ENCODE measurements at places on chromosomes 7 and 10. TPM values are rescaled to one million over a fixed set of nuclear protein-coding genes. Genes with fewer than 3 reads are reported as not detected.

GRCh38 chr7:126988022-126988421, 264.7 kb downstream of the GRM8 start:
- H3K4me1 ChIP-seq: no peaks in the 10 kb centered on the region
- no peak for DNase-seq
- no peaks in the 10 kb centered on the region for H3K27me3 ChIP-seq
- H3K4me3 ChIP-seq: no peak overlapping the region

DNA sequence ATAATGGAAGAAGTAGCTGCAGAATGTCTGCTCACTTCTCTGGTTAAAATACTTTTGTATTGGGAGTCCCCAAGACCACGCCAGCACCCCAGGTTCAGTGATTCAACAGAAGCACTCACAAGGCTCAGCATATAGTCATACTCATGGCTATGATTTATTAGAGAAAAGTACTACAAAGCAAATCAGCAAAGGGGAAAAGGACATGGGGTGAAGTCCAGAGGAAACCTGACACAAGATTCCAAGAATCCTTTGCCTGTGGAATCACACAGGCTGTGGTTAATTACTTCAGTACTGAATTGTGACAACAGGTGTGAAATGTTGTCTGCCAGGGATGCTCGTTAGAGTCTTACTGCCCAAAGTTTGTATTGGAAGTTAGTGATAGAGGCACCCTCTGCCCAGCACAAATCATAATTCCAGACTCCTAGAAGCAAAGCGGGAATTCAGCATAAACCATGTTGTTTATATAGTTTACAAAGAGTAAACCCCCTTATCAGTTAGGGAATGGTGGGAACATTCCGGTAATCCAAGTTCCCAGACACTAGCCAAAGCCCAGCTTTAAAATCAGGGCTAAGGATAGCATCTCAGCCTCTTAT, 79.4 kb downstream of the HYCC1 start:
- peak overlapping the region; percentile 9 for H3K27ac ChIP-seq
- no peak for DNase-seq
- no peaks in the 10 kb centered on the region for H3K36me3 ChIP-seq
- no peak overlapping the region for H3K4me3 ChIP-seq
- H3K4me1 ChIP-seq: peaks cover 15% of the 10 kb centered on the region

The PTN gene
- 26.2 TPM for total RNA-seq

The CHN2 gene
- total RNA-seq: 6.6 TPM

DNA sequence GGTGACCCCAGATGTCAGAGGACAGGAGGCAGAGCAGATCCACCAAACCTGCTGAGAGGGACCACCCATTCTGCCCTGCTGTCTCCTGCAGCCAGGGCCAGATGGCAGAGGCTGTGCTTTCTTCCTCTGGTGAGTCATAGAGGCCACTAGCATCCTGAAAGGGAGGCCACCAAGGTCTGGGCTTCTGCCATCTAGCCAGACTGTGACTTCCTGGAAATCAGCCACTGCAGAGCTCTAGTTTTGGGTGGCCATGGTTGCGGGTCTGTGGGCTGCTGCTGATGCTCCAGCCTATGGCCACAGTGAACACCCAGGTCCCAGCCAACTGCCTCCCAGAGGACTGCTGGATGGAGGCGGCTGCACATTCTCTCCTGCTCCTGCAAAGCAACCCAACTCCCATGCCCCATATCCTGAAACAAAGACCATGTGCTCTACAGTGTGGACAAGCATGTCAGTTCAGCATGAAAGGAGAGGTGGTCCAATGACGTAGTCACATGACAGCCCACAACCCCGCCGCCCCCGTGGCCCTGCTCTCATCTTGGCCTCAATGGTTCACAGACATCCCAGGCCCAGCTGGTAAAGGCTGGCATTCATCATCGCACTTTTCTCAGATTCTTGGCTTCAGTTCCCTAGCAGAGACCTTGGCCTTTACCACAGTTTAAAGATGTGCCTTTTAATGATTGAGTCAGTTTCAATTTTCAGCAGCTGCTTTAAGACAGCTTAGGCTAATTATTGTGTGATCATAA, 73.9 kb upstream of the CXCL12 start:
- no peak overlapping the region for H3K4me3 ChIP-seq
- H3K27me3 ChIP-seq: no peaks in the 10 kb centered on the region
- no peaks in the 10 kb centered on the region for H3K4me1 ChIP-seq
- DNase-seq: no peak

GRCh38 chr10:61628151-61628874, 34.4 kb upstream of the CABCOCO1 start:
- peaks cover 3% of the 10 kb centered on the region for H3K4me1 ChIP-seq
- H3K4me3 ChIP-seq: no peak overlapping the region
- no peaks in the 10 kb centered on the region for H3K27me3 ChIP-seq

- H3K27ac ChIP-seq: no peak overlapping the region
- H3K27me3 ChIP-seq: no peaks in the 10 kb centered on the region
- no peak for DNase-seq
- peaks cover 57% of the 10 kb centered on the region for H3K4me1 ChIP-seq
Observed at GRCh38 chr10:73872190-73872710, 2.1 kb downstream of the CAMK2G start.

DNA sequence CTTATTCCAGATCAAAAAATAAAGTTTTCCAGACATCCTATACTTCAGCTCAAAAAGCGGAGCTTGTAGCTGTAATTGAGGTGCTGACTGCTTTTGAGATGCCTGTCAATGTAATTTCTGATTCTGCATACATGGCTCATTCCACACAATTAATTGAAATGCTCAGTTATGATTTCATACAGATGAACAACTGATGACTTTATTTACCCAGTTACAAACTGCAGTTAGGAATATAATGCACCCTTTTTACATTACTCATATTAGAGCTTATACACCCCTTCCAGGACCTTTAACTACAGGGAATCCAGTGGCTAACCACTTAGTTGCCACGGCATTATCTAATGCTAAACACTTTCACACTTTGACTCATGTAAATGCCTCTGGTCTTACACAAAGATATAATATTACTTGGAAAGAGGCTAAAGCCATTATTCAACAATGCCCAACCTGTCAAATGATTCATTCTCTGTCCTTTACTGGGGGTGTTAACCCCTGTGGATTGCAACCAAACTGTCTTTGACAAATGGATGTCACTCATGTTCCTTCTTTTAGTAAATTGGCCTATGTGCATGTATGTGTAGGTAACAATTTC, 147.3 kb downstream of the ZNF33B start:
- no peaks in the 10 kb centered on the region for H3K36me3 ChIP-seq
- H3K27me3 ChIP-seq: no peaks in the 10 kb centered on the region
- no peaks in the 10 kb centered on the region for H3K4me1 ChIP-seq
- H3K4me3 ChIP-seq: no peak overlapping the region
- H3K27ac ChIP-seq: no peak overlapping the region

- no peaks in the 10 kb centered on the region for H3K36me3 ChIP-seq
- H3K27ac ChIP-seq: no peak overlapping the region
- H3K4me3 ChIP-seq: no peak overlapping the region
- DNase-seq: no peak
Observed at GRCh38 chr10:46544989-46545791, 11.3 kb downstream of the GPRIN2 start.

GRCh38 chr10:119443970-119444660, 98.4 kb downstream of the RGS10 start:
- peaks cover 35% of the 10 kb centered on the region for H3K4me1 ChIP-seq
- peaks cover 22% of the 10 kb centered on the region for H3K36me3 ChIP-seq
- DNase-seq: no peak
- no peaks in the 10 kb centered on the region for H3K27me3 ChIP-seq
- H3K27ac ChIP-seq: peak overlapping the region; percentile 18
- H3K4me3 ChIP-seq: no peak overlapping the region

The GPR15LG gene
- not detected for total RNA-seq

GRCh38 chr10:17643339-17643754, 604 bp upstream of the STAM start:
- peak overlapping the region; percentile 95 for H3K27ac ChIP-seq
- H3K4me3 ChIP-seq: peak overlapping the region; percentile 87
- no peaks in the 10 kb centered on the region for H3K36me3 ChIP-seq
- DNase-seq: peak; percentile 75

DNA sequence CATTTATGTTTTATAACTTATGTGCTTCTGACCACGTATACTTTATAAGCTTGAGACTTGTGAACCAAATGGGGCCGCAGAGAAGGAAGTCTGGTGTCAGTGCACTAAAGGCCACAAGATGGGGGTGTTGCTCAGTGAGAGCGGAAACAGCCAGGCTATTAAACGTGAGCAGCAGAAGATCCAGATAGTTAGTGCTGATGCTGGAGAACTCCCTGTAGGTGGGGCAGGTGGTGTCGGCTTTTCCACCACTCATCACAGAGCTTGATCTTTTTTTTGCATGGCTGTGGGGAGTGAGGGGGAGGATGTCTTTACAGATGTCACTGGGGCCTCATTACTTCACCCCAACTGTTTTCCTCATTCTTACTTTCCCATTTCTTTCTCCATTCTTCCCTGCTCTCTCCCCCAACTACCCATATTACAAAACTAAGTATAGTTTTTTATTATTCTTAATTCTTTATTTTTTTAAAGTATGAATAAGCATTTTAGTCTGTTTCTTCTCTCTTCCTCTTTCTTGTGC, 34.7 kb downstream of the ACADSB start:
- peaks cover 12% of the 10 kb centered on the region for H3K36me3 ChIP-seq
- H3K4me3 ChIP-seq: no peak overlapping the region
- H3K27ac ChIP-seq: no peak overlapping the region
- no peaks in the 10 kb centered on the region for H3K4me1 ChIP-seq
- H3K27me3 ChIP-seq: no peaks in the 10 kb centered on the region

- H3K27ac ChIP-seq: peak overlapping the region; percentile 98
- H3K4me1 ChIP-seq: no peaks in the 10 kb centered on the region
- H3K36me3 ChIP-seq: no peaks in the 10 kb centered on the region
- no peaks in the 10 kb centered on the region for H3K27me3 ChIP-seq
Observed at GRCh38 chr7:44882899-44883298, 2.4 kb downstream of the PURB start.

GRCh38 chr10:75950997-75951589, 519.7 kb downstream of the LRMDA start:
- no peak overlapping the region for H3K4me3 ChIP-seq
- H3K27me3 ChIP-seq: no peaks in the 10 kb centered on the region
- no peaks in the 10 kb centered on the region for H3K36me3 ChIP-seq
- no peak overlapping the region for H3K27ac ChIP-seq

DNA sequence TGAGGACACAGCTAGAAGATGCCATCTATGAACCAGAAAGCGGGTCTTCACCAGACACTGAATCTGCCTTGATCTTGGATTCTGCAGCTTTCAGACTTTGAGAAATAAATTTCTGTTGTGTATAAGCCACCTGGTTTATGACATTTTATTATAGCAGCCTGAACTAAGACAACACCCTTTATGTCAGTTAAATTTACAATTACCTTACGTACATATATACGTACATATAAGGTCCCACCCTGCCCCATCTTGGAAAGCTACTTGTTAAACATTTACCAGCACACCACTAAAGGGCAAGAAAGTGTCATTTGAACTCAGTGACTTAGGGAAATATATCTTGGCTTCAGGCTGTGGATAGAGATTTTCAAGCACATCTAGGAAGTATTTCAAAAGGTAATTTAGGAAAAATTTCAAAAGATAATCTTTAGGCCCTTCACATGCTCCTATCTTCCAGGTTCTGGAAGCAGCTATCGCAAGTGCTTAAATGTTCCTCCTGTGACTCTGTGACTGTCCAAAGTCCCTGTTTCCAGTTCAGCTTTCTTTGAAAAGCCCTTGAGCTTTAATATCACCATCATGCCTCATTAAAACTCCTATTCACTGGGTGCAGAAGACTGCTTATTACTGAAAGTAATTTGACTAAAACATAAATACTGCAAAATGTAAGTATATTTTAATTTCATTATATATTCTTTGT, 9.6 kb upstream of the SRI start:
- no peaks in the 10 kb centered on the region for H3K4me1 ChIP-seq
- no peaks in the 10 kb centered on the region for H3K36me3 ChIP-seq
- no peak overlapping the region for H3K4me3 ChIP-seq
- no peaks in the 10 kb centered on the region for H3K27me3 ChIP-seq
- no peak overlapping the region for H3K27ac ChIP-seq

The ASB13 gene
- total RNA-seq: 14.3 TPM

The MYL10 gene
- total RNA-seq: not detected

DNA sequence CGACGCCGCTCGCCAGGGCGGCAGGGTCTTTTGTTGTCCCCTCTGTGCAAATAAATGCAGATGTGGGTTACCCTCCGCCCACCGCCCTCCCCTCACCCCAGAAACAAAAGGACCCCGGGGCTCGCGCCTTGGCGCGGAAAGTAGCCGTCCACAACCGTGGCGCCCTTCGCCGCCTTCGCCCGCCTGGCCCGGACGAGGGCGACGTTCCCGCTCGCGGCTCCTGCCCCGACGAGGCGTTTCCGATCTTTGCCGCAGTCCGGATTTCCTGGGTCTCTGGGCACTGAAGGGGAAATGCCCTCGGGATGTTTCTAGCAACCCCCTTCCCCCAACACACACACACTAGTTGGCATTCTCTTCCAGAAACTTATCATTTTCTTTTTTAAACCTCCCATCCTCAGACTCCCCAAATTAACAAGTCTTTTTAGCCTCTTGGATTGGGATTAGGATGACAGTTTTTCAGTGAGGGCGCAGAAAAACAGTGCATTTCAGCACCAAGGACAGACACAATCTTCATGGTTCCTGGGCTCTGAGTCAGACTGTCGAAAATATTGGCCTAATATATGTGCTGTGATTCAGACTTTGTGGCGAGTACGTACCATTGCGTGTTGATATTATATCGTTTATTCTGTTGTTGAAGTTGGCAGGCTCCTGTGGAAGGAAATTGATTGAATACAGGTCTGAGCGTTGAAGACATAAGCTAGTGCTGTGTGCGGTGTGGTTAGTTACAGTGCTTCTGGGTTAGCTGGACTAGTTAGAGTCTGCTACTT, 771 bp downstream of the PHYHIPL start:
- H3K36me3 ChIP-seq: no peaks in the 10 kb centered on the region
- H3K4me3 ChIP-seq: peak overlapping the region; percentile 32
- no peaks in the 10 kb centered on the region for H3K27me3 ChIP-seq
- DNase-seq: no peak
- H3K4me1 ChIP-seq: peaks cover 16% of the 10 kb centered on the region
- H3K27ac ChIP-seq: no peak overlapping the region

- no peaks in the 10 kb centered on the region for H3K4me1 ChIP-seq
- no peak overlapping the region for H3K4me3 ChIP-seq
- H3K27ac ChIP-seq: no peak overlapping the region
- H3K36me3 ChIP-seq: no peaks in the 10 kb centered on the region
- no peak for DNase-seq
Observed at GRCh38 chr7:119421657-119422056, 851.3 kb upstream of the KCND2 start.

GRCh38 chr7:148371280-148371937, 219.2 kb upstream of the C7orf33 start:
- no peak overlapping the region for H3K4me3 ChIP-seq
- no peaks in the 10 kb centered on the region for H3K27me3 ChIP-seq

GRCh38 chr10:7407368-7408290, 3.2 kb downstream of the SFMBT2 start:
- peak overlapping the region; percentile 79 for H3K4me3 ChIP-seq
- no peak for DNase-seq
- H3K27me3 ChIP-seq: no peaks in the 10 kb centered on the region
- H3K36me3 ChIP-seq: no peaks in the 10 kb centered on the region
- H3K27ac ChIP-seq: peak overlapping the region; percentile 88

The CALML3 gene
- total RNA-seq: not detected

DNA sequence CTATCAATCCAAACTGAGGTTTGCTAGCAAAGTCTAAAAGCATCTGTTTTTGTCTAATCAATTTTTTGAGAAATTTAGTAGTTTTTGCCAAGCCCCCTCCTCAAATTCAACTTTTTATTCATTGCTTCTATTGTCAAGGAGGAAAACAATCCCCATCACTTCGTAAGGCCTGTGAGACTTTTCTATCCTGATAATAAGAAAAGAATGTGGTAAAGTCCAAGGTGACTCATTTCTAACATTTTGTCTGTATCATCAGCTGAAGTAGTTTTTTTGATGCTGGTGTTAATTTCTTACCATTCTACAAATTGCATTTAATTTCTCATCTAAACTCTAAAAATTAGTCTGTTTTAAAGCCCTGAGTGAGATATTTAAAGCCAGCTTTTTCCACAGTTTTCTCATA, 11.7 kb downstream of the ANK3 start:
- H3K4me1 ChIP-seq: no peaks in the 10 kb centered on the region
- no peaks in the 10 kb centered on the region for H3K36me3 ChIP-seq

Data from right atrium auricular region (tissue), 2 donors.